Colonic mucosa (tissue), 4 donors: ENCODE measurements at places on chromosomes 2 and 18. TPM values are rescaled to one million over a fixed set of nuclear protein-coding genes. Genes with fewer than 3 reads are reported as not detected.

Gene RAB6D
- total RNA-seq: 2.5 TPM

Gene MOCOS
- 10.0 TPM for total RNA-seq

Gene EML6
- 2.1 TPM for total RNA-seq

Gene PROM2
- 63.4 TPM for total RNA-seq

Gene CAVIN2
- 5.5 TPM for total RNA-seq

DNA sequence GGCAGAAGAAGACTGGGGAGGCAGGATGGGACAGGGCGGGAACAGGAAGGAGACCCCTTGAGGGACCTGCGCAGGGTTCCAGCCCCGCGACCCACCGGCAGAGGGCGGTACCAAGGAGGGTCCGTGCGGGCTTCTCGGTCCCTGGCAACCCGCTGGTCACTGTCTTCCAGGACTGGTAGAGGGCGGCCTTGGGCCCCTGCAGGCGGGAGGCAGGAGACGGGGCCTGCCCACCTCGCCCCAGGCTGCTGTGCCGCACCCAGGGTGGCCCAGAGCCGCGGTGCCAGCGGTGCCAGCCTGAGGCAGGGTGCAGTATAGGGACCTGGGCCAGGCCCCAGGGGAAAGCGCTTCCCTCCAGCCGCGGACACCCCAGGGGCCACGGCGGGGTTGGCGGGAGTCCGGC, 34.5 kb downstream of the NEURL3 start:
- H3K4me1 ChIP-seq: no peaks in the 10 kb centered on the region
- peak; percentile 67 for DNase-seq
- peak overlapping the region; percentile 19 for H3K4me3 ChIP-seq
- H3K27ac ChIP-seq: no peak overlapping the region
- H3K27me3 ChIP-seq: no peaks in the 10 kb centered on the region

- no peak for DNase-seq
- no peak overlapping the region for H3K4me3 ChIP-seq
- H3K4me1 ChIP-seq: no peaks in the 10 kb centered on the region
- no peak overlapping the region for H3K27ac ChIP-seq
- H3K36me3 ChIP-seq: no peaks in the 10 kb centered on the region
These were observed 8.0 kb downstream of the ZNF396 start for GRCh38 chr18:35369126-35369525.

GRCh38 chr2:200456567-200456966, 53.3 kb downstream of the KCTD18 start:
- no peaks in the 10 kb centered on the region for H3K27me3 ChIP-seq
- H3K27ac ChIP-seq: no peak overlapping the region
- no peaks in the 10 kb centered on the region for H3K36me3 ChIP-seq
- no peaks in the 10 kb centered on the region for H3K4me1 ChIP-seq
- DNase-seq: no peak
- no peak overlapping the region for H3K4me3 ChIP-seq

GRCh38 chr2:205686783-205687640, 4.7 kb downstream of the NRP2 start:
- no peak overlapping the region for H3K27ac ChIP-seq
- no peaks in the 10 kb centered on the region for H3K36me3 ChIP-seq
- no peak for DNase-seq
- no peaks in the 10 kb centered on the region for H3K4me1 ChIP-seq
- H3K4me3 ChIP-seq: peak overlapping the region; percentile 51
- peaks cover 21% of the 10 kb centered on the region for H3K27me3 ChIP-seq

DNA sequence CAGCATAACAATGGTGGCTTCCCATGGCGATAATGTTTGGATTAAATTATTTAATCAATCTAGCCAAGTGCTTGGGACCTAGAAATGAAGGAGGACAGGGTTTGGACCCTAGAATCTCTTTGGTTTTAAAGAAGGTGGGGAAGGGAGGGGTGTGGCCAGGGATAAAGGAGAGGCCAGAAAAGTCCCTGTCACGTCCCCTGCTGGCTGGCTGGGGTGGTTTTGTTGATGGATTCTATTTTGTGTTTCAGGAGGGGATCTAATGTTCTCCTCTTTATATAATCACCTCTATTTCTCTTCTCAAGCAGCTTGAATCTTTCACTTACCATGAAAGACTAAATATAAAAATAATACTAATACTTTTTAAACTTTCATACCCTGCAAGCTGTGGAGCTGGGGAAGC, 52.6 kb upstream of the GALR1 start:
- H3K4me1 ChIP-seq: no peaks in the 10 kb centered on the region
- no peak overlapping the region for H3K4me3 ChIP-seq
- H3K27ac ChIP-seq: no peak overlapping the region
- no peak for DNase-seq

DNA sequence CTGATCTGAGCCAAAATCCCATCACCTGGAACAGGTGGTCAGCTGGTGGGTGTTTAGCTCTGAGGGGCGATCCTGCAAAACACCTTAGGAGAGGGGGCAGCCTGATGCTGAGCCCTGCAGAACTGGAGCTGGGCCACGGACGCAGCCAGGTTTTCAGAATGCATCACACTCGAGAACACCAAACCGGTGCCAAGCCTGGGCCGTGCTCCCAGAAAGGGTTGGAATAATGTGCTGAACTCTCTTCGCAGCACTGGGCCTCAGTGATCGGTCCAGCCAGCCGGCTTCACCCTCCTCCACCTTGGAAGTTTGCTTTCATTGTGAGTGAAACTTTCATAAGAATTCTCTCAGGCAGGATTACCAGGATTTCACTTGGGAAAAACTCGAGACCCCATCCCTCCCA, 56.5 kb upstream of the TTC39C start:
- H3K4me1 ChIP-seq: no peaks in the 10 kb centered on the region
- DNase-seq: no peak
- no peak overlapping the region for H3K27ac ChIP-seq
- H3K4me3 ChIP-seq: no peak overlapping the region
- no peaks in the 10 kb centered on the region for H3K36me3 ChIP-seq

- H3K27me3 ChIP-seq: no peaks in the 10 kb centered on the region
- peak overlapping the region; percentile 47 for H3K27ac ChIP-seq
- H3K36me3 ChIP-seq: no peaks in the 10 kb centered on the region
- H3K4me3 ChIP-seq: peak overlapping the region; percentile 63
- no peak for DNase-seq
These were observed 503 bp downstream of the GTF3C3 start for GRCh38 chr2:196798980-196799379.

- DNase-seq: no peak
- no peaks in the 10 kb centered on the region for H3K4me1 ChIP-seq
- H3K36me3 ChIP-seq: no peaks in the 10 kb centered on the region
- H3K4me3 ChIP-seq: no peak overlapping the region
These were observed 1023.7 kb downstream of the BCL11A start for GRCh38 chr2:59529726-59530125.

GRCh38 chr2:64565949-64566710, 42.0 kb downstream of the AFTPH start:
- H3K27ac ChIP-seq: no peak overlapping the region
- H3K27me3 ChIP-seq: no peaks in the 10 kb centered on the region
- DNase-seq: no peak

DNA sequence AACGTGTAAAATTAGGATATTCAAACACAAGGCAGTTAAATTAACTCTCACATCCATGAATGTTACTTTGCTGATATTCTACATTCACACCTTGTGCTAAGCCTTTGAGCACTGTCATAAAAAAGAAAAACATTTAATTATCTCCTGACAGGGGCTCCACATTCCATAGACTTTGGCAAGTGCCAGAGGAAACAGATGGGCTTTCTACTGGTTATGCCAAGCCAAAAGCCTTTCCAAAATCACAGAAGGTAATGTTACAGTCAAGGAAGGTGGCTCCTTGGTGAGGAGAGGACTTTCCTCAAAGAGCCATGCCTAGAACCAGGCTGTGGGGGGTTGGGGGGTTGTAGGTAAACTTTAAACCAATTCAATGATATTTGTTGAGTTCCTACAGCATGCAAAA, 12.4 kb downstream of the MYO5B start:
- no peak for DNase-seq
- H3K36me3 ChIP-seq: no peaks in the 10 kb centered on the region
- H3K27ac ChIP-seq: no peak overlapping the region
- H3K27me3 ChIP-seq: no peaks in the 10 kb centered on the region
- H3K4me1 ChIP-seq: no peaks in the 10 kb centered on the region

DNA sequence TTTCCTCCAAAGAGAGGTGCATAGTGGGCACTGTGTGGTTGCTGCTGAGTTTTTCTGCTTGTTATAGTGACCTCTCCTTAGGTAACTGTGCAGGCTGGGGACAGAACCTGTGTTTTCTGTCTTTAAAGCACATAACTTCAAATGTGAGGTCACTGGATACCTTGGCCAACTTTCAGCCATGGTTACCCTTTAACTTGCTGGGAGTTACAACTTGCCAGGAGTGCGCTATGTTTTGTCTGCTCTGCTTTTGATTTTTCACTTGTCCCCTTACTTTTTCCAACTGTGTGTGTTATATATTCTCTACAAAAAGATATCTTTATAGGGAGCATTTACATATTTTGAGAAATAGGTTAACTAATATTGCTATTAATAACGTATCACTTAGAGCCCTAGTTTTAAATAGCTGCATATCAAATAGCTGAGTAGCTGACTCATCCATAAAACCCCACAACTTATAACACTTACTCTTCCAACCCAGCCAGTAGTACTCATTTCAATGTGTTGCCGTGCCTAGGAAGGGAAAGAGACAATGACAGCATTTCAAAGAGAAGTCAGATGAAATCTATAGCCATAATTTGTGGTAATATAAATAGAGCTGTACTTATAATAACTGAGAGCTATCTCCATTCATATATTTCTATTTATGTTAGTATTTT, 51.6 kb downstream of the DPP4 start:
- no peaks in the 10 kb centered on the region for H3K36me3 ChIP-seq
- DNase-seq: no peak
- no peaks in the 10 kb centered on the region for H3K27me3 ChIP-seq
- no peak overlapping the region for H3K4me3 ChIP-seq
- H3K4me1 ChIP-seq: no peaks in the 10 kb centered on the region
- H3K27ac ChIP-seq: no peak overlapping the region

DNA sequence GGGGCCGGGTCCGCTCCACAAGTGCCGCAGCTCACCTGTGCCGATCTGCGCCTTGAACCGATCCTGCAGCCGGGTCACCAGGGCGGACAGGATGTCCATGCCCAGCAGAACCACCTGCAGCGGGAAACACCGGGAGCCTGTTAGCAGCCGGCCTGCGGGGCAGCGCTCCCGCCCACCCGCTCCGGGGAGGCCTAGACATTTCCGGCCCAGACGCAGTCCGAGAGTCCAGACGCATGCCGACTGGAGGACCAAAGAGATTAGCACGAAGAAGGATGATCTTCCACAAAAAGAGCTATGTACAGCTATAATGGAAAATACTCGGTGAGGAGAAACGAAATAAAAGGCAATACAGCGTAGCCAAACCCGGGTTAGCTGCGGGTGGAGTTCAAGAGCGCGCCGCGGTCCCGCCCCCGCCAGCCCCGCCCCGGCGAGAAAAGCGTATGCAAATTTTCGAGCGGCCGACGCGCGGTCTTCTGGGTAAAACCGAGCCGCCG, 421 bp upstream of the RNU4ATAC start:
- H3K27me3 ChIP-seq: no peaks in the 10 kb centered on the region
- peak overlapping the region; percentile 76 for H3K4me3 ChIP-seq
- H3K36me3 ChIP-seq: no peaks in the 10 kb centered on the region
- peak; percentile 86 for DNase-seq

DNA sequence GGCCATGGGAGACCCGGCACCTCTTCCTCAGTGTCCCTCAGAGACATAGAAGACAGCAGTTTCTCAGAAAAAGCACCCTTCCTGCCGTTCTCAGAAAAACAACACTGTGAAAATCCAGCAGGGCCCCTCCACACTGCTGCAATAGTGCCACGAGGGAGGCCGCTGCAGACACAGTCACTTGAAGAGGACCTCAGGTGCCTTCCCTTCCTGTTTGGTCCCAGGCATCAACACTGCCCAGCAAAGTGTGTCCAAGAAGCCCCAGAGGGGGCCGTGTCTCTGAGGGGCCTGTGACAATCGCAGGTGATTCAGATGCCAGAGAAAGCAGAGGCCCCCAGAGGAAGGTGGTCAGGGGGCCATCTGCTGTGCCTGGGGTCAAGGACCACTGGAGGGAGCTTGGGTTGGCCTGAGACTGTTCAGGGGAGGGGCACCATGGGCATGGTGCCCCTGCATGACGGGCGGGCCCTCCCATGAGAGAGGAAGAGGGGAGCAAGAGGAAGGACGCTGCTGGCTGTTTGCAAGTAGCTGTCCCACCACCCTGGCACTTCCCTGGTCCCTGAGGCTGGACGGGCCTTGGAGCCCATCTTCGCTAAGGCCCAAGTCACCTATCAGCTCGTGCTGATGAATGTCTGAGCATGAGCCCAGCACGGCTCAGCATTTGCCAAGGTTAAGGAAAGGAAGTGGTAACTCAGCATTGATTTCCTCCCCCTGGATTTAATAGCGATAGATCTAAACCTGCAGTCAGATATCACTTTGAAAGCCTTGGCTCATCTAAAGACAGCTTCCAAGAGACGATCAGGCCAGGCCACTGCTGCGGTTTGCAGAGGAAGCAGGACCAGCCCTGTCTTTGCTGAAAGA, 9.1 kb downstream of the TWIST2 start:
- DNase-seq: no peak
- H3K27ac ChIP-seq: no peak overlapping the region
- H3K4me1 ChIP-seq: no peaks in the 10 kb centered on the region
- no peaks in the 10 kb centered on the region for H3K36me3 ChIP-seq
- no peak overlapping the region for H3K4me3 ChIP-seq
- no peaks in the 10 kb centered on the region for H3K27me3 ChIP-seq

DNA sequence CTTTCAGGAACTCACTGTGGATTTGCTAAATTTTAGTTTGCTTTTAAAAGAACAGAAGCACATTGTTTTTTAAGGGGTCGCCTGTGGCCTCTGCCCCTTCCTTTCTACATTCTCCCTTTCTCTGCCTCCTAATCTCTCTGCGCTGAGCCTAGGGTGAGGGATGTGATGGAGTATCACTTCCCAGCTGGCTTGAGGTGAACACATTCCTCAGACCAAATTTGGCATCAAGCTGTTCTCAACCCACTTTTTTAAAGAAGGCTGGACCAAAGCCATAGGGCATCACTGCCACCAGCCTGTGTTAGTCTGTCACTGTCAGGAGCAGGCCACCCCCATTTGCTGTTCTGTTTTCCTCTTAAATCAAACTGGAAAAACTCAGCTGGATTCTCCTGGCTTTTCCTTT, 27.4 kb downstream of the EIF4E2 start:
- H3K27me3 ChIP-seq: no peaks in the 10 kb centered on the region
- no peak overlapping the region for H3K27ac ChIP-seq
- no peaks in the 10 kb centered on the region for H3K36me3 ChIP-seq

- H3K4me3 ChIP-seq: no peak overlapping the region
- no peak for DNase-seq
- H3K4me1 ChIP-seq: no peaks in the 10 kb centered on the region
- no peaks in the 10 kb centered on the region for H3K27me3 ChIP-seq
These were observed 80.4 kb downstream of the SH3RF3 start for GRCh38 chr2:109209412-109209811.

- no peak for DNase-seq
- H3K27ac ChIP-seq: no peak overlapping the region
- no peaks in the 10 kb centered on the region for H3K4me1 ChIP-seq
These were observed 29.0 kb upstream of the CALCRL start for GRCh38 chr2:187477051-187477450.

GRCh38 chr2:196108604-196109003, 40.0 kb upstream of the DNAH7 start:
- no peak overlapping the region for H3K4me3 ChIP-seq
- H3K27me3 ChIP-seq: no peaks in the 10 kb centered on the region
- no peaks in the 10 kb centered on the region for H3K36me3 ChIP-seq
- no peaks in the 10 kb centered on the region for H3K4me1 ChIP-seq

GRCh38 chr2:152465541-152465940, 130.6 kb downstream of the FMNL2 start:
- H3K4me1 ChIP-seq: no peaks in the 10 kb centered on the region
- no peak for DNase-seq
- H3K27ac ChIP-seq: no peak overlapping the region

GRCh38 chr2:85323351-85323987, 4.3 kb downstream of the TGOLN2 start:
- H3K4me3 ChIP-seq: no peak overlapping the region
- peaks cover 11% of the 10 kb centered on the region for H3K4me1 ChIP-seq
- DNase-seq: no peak
- H3K36me3 ChIP-seq: peaks cover 5% of the 10 kb centered on the region
- no peak overlapping the region for H3K27ac ChIP-seq
- no peaks in the 10 kb centered on the region for H3K27me3 ChIP-seq
